ENCODE measurements at places on chromosomes 2 and 18.

DNA sequence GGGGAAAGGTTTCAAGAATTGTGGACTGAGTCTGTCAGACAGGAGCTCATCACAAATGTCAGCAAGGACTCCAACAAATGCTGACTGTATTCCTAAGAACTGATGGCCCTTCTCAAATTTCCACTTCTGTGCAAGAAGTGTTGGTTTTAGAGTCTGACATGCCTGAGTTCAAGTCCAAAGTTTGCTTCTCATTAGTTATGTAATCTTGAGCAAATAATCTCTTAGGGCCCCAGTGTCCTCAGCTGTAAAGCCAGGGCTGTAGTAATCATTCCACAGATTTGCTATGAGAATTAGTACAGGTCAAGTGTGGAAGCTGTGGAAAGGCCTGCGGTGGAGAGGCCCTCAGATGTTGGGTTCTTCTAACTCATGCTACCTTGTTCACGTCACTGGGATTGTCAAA lies 23.9 kb downstream of the MEP1B start:
- DNase-seq: no peak

DNA sequence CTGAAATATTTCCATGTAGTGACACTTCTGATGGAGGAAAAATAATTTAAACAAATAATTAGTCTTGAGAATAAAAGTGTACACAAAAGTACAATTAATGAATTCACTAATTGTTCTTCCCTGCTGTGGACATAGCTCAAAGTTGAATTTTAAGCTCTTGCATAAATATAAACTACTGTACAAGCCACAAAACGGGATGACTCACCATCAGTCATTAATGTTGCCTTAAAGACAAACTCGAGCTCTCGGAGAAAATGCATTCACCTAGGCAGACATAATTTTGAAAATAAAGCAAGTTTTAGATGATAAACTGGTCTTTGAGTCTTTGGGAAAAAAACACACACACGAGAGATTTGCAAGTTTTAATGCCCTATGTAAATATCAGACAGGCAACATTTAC lies 436.4 kb downstream of the ZNF521 start:
- no peak for DNase-seq

GRCh38 chr2:67485431-67485830 lies 88.3 kb downstream of the ETAA1 start:
- no peak for DNase-seq

DNA sequence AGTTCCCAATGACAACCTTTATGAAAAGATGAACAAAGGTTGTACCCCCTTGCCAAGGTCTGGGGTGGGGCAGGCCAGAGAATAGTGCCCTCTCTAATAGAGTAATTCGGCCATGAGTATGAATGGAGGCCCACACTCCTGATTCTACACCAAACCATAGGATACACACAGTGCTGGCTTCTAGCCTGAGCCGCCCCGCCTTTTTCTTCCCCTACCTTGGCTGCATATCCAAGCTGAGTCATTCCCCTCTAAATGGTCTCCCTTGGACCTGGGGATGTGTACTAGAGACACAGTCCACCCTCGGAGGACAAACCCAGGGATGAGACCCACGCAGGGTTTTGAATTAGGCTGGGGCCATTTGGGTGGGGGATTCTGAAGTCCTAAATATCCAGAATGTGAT lies 107.2 kb upstream of the CAPN13 start:
- no peak for DNase-seq

- DNase-seq: no peak
Measured at GRCh38 chr2:196075196-196075595, 6.6 kb upstream of the DNAH7 start.

- DNase-seq: no peak
Measured at GRCh38 chr2:133163111-133163510, 405.2 kb downstream of the NCKAP5 start.

GRCh38 chr2:238067939-238068338 lies 7.1 kb downstream of the SCLY start:
- DNase-seq: no peak

DNA sequence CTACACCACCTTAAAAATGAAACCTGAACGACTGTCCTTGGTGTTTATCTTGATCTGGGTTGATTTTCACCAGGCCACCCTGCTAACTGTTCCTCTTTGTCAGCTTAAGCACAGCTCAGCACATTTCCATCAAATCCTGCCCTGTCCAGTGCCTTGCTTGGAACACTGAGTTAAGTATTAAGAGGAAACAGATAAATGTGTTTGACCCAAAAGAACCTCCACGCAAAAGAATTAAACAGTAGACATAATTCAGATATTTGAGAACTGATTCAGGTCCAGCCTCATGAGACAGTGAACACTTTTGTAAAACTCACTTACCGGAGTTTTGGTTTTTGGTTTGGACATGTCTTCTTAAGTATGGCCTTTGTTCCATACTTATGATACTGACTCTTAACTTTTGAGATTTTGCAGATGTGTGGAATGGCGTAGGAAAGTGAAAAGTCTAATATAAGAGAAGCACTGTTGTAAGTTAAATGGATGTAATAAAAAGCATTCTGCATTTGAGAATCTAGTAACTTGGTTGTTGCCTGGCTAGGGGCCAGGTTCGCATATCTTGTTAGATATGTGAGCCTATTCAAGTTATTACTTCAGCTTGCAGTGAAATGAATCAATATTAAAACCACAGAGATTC lies 88.9 kb upstream of the SERPINE2 start:
- no peak for DNase-seq

DNA sequence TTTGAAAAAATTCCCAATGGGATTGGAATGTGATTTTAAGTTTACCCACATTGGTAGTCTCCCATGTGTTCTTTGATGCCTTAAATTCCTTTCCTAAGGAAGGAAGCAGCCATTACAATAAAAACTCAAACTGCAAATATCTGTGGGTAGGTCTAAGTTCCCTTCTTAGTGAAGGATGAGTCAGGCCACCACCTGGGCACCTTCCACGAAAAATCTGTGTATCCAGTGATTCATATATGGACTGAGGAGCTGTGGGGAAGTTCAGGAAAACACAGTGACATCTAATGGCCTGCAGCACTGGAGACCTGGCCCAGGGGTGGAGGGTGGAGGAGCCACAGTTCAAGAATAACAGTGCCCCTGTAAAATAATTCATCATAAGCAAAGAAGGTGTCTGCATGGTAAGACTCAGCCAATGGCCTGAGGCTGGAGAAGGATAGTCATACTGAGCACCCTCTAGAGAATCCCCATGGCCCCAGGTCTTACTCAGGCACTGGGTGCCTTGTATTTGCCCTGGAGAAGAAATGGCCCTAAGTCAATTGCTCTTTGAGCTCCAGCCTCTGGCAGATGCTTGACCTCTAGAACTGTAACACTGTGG lies 248.6 kb downstream of the SP3 start:
- no peak for DNase-seq

- no peak for DNase-seq
Measured at GRCh38 chr2:200305797-200306195, 697 bp upstream of the SPATS2L start.

Measured in T follicular helper cell (primary cell).